ENCODE measurements at places on chromosomes 2 and 18.

- no peak for DNase-seq
Observed at GRCh38 chr18:51480407-51481261, 283.2 kb upstream of the MEX3C start.

- no peak for DNase-seq
Observed at GRCh38 chr2:172168917-172169346, 66.2 kb upstream of the DLX2 start.

- no peak for DNase-seq
Observed at GRCh38 chr2:196399096-196399495, 227.7 kb upstream of the STK17B start.

- no peak for DNase-seq
Observed at GRCh38 chr18:50410894-50411293, 36.0 kb downstream of the SKA1 start.

DNA sequence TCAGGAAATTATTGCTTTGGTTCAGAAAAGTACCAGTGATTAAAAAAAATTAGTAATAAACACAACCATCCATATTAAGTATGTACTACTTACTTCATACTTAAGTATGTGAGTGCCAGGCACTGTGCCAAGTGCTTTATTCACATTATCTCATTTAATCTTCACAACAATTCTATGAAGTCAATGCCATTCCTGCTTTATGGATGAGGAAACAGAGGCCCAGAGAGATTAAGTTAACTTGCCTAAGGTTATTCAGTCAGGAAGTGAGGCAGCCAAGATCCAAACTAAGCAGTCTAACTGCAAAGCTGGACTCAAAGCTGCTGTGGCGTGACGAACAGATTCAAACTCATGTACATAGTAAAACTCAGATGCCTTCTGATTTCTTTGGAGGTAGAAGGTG lies 22.3 kb downstream of the DTNB start:
- no peak for DNase-seq

DNA sequence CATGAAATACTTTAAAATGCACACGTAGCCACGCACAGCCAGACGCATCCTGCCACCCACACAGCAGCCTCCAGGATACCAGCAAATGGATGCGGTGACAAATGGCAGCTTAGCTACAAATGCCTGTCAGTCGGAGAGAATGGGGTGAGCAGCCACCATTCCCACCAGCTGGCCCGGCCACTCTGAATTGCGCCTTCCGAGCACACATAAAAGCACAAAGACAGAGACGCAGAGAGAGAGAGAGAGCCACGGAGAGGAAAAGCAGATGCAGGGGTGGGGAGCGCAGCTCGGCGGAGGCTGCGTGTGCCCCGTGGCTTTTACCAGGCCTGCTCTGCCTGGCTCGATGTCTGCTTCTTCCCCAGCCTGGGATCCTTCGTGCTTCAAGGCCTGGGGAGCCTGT lies 4.1 kb downstream of the INHBB start:
- no peak for DNase-seq
